ENCODE measurements at places on chromosomes 6 and 20. TPM values are rescaled to one million over a fixed set of nuclear protein-coding genes. Genes with fewer than 3 reads are reported as not detected.

DNA sequence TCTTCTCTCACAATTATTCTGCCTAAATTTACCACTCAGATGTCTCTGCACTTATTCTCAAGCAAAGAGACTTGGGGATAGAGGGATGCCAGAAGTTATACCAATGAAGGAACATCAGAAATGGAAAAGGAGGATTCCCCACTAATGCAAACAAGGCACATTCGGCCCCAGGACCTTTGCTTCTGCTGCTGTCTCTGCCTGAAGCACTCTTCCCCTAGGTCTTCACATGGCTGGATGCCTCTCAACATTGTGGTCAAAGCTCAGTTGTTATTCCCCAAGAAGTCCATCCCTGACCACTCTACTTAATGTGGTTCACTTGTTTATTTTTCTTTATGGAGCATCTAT lies 508.7 kb downstream of the DOK5 start:
- no peak for DNase-seq

DNA sequence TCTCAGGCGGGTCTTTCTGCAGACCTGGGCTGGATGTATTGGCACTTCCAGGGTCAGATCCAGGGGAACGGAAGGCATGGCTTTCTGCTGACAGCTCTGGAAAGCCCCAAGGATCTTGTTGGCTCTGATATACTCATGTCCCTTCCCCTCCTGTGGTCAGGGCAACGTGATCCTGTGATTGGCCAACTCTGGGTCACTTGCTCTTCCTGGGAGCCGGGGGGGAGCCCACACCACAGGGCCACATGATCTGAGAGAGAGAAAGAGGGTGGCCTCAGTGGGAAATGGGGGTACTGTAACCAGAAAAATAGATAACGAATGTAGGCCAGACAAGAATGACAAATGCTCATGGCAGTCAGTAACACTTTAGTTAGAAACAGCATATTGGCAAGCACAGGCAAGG lies 223.0 kb downstream of the NFATC2 start:
- no peak for DNase-seq

GRCh38 chr20:1401451-1401907 lies 8.6 kb upstream of the FKBP1A start:
- DNase-seq: no peak

- DNase-seq: no peak
Measured at GRCh38 chr6:51027283-51028065, 208.8 kb downstream of the TFAP2B start.

DNA sequence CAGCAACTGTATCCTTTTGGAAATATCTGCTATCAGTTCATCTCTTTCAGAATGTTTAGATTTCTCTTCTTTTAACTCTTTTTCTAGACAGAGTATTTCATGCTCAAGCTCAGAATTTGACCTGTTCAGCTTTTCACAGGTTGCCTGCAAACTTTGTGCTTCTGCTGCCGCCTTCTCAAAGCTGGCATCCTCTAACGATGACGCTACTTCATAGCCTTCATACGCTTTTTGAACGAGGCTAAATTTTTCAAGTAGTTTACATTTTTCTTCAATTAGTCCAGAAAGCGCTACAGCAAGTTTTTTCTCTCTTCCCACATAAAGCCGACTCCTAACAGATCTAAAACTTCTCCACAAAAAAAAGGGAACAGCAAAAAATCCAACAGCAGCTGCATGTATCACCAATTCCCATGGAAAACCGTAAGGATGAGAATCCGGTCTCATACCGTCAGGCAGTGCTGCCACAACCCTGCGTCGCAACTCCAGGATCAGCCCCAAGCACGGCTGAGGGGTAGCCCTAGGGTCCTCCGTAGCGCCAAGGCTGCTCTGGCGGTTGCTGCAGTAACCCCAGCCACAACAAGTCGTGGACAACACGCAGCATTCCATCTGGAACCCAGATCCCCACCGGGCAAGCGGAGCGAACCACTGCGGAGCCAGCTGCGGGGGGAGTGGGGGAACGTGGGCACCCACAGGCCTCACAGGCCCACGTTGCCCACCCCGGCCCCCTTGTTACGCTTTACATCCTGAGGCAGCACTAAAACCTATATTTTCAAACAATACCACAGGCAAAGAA lies 30.6 kb downstream of the DACT2 start:
- no peak for DNase-seq

DNA sequence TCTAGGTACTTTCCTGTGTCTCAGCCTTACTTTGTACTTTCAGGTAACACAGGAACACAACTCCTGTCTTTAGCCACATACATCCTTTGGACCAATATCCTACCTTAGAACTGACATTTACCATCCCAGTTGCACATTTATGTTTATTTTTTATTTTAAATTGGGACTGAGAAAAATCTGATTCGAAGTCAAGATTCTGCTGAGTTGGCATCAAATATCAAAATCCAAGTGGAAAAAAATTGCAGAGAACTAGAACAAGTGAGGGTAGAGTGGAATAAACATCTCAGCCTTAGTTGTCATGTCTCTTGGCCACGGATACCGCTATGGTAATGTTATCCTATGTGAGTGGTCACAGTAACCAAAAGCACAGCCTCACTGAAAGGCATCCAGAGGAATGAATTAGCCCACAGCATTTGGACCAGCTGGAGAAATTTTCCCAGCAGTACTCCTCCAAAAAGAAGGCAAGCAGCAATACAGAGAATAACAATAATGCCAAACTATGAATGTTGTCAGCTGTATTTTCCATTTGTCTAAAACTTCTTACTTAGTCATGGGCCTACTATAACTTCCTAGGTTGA lies 17.6 kb upstream of the EYA4 start:
- DNase-seq: no peak

DNA sequence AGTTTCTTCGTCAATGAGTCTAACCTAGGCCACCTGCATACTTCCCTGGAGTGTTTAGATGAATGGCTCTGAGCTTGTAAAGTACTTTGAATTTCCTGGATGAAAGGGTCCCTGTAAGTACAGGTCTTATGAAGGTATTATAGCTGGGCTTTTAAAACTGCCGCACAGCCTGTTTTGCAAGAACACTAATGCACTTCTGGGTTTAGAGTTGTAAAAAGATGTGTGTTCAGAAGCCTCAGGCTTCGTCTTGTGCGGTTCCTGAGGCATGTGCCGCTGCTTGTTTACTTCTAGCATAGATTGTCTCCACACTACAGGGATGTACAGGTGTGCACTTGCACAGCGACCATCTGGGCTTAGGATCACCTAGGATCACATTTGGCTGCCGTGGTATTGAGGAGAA lies 324.5 kb downstream of the SOX4 start:
- no peak for DNase-seq

DNA sequence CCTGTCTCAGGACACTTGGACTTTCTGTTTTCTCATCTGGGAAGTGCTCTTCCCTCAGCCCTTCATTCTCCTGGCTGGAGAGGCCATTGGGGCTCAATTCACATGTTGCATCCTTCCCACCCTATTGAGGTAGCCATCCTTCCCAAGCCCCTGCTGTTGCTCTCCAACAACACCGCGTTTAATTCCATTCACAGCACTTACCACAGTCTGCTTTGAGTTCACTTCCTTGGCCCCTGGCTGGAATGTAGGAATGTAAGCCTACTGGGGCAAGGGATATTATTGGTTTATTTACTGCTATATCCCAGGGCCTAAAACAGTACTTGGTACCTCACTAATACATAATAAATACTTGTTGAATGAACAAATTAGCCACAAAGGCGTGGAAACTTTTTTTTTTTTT lies 6.7 kb upstream of the GFOD1 start:
- no peak for DNase-seq

DNA sequence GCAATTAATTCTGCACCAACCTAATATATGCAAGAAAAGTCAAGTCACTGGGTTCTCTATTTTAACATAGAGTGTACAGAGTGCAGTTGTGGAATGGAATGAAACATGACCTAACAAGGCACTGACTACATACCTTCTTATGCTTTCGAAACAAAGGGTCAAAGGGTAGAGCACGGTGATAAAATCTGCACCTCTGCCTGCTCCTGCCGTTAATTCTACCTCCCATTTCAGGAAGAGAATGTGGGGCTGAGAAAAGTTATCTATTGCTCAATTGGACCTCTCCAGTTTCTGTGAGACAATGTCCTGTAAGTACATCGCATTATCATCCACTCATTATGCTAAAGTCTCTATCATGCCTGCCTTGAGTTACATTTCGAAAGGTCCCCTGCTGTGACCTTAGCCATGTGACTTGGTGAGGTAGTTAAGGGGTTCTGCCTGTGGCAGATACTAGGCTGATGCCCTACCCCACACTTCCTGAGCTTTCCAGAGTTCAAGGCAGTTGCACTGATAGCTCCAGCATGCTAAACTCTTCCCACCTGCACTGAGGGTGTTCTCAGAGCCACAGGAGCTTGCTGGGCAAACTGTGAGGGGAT lies 14.0 kb upstream of the MOCS1 start:
- DNase-seq: no peak

DNA sequence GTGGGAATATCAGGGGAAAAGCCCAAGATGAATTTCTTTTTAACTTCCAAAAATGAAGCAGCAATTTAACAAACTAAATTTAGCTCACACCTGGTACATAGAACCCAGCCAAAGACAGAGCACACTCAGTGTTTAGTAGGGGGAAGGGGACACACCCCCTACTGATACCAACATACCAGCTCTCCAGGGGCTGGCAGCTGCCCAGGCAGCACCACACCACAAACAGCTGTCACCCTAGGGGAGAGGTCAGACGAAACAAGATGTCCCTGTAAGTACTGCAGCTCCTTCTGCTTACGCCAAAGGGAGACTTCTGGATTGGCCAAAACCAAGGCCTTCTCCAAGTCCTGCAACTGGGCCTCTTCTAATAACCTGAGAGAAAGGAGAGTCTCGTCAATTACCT lies 26.0 kb downstream of the MDN1 start:
- no peak for DNase-seq

- DNase-seq: no peak
Measured at GRCh38 chr6:119966484-119966883, 616.9 kb upstream of the MAN1A1 start.

DNA sequence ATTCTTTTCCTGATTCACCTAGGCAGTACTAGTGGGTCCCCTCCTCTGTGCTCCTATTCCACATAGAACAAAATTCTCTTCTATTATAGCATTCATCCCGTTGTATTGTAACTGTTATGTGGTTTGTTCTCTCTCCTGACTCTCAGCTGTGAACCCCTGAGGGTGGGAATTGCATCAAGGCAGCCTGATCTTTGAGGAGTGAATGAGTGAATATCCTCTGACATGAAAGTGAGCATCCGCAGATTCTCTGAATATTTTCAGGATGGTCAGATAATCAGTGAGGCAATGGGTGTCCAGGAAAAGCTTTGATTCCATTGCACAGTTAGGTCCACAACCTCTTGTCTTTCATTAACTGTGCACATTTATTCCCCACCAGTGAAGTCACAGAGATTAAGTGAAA lies 67.6 kb upstream of the SLC22A23 start:
- no peak for DNase-seq

DNA sequence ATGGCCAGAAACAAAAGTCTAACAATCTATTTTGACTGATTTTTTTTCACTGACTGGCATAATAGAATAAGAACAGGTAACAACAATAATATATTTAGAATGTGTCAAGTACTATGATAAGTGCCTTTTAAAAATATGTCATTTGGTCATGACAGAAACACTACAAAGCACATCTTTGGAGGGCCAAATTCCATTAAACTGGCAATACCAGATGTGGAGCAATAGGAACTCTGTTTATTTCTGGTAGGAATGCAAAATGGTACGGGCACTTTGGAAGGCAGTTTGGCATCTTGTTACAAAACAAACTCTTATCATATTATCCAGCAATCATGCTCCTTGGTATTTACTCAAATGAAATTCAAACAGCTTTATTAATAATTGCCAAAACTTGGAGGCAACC lies 39.3 kb downstream of the TENT5A start:
- DNase-seq: no peak

DNA sequence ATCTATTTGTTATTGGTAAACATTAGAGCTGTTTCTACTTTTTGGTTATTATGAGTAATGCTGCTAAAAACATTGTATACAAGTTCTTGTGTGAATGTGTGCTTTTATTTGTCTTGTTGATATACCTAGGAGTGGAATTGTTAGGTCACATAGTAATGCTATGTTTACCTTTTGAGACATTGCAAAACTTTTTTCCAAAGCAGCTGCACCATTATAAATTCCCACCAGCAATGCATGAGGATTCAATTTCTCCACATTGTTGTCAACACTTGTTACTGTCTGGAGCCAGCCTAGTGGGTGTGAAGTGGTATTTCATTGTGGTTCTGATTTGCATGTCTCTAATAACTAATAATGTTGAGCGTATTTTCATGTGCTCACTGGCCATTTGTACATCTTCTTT lies 145.9 kb downstream of the CCDC170 start:
- no peak for DNase-seq

GRCh38 chr6:54289426-54289825 lies 18.8 kb upstream of the TINAG start:
- no peak for DNase-seq

DNA sequence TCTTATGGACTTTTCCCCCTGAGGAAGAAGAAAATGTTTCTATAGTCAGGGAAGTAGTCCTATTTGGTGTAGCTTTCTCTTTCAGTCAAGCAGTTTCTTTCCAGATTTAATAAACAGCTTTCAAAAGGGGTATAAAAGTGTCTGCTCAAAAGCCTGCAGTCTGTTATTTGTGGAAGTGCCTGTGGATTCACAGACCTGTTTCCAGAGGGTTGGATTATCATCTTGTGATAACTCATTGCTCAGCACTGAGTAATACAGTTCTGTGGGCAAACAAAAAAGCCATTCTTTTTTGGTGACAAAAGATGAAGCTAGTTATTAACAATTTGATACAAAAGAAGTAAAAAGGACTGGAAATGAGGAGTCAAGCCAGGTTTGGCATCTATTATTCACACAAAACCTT lies 358.2 kb upstream of the ID4 start:
- DNase-seq: no peak

GRCh38 chr6:90483116-90483839 lies 103.6 kb downstream of the MAP3K7 start:
- DNase-seq: no peak

- DNase-seq: no peak
Measured at GRCh38 chr6:13848522-13849150, 34.3 kb upstream of the MCUR1 start.

- DNase-seq: no peak
Measured at GRCh38 chr20:34922654-34923381, 32.8 kb downstream of the GSS start.

GRCh38 chr6:109762769-109763441 lies 71.8 kb downstream of the FIG4 start:
- no peak for DNase-seq

DNA sequence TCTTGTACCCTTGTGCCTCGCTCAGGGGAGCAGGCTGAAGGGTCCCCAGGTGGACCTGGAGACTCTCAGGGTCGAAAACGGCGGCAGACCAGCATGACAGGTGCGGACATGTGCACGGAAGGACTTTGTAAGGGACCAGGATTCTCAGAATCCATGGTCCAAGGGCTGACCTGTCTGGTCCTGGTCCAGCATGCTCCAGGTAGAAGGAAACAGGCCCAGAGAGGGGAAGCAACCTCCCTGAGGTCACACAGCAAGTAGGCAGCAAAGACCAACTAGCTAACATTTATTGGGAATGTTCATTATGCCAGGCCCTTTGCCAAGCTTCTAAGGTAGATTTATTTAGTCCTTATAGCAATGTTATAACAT lies 5.9 kb downstream of the CDKN1A start:
- no peak for DNase-seq

The MATN4 gene
- not detected for total RNA-seq

The TRIM40 gene
- total RNA-seq: not detected

The LST1 gene
- 13.4 TPM for total RNA-seq

The NEU1 gene
- total RNA-seq: 15.9 TPM

The CLPSL1 gene
- total RNA-seq: not detected

The TRIM38 gene
- 26.2 TPM for total RNA-seq

The TUBB2B gene
- total RNA-seq: 0.63 TPM

The UNC5CL gene
- 5.5 TPM for total RNA-seq

The MLIP gene
- not detected for total RNA-seq

The TFEB gene
- 21.1 TPM for total RNA-seq

The BPIFA1 gene
- total RNA-seq: not detected

The ESR1 gene
- total RNA-seq: 3.2 TPM

The ENTPD6 gene
- total RNA-seq: 80.5 TPM

The LGSN gene
- total RNA-seq: 0.23 TPM

Data from T-cell (primary cell).